ENCODE measurements at places on chromosomes 7 and 10.

DNA sequence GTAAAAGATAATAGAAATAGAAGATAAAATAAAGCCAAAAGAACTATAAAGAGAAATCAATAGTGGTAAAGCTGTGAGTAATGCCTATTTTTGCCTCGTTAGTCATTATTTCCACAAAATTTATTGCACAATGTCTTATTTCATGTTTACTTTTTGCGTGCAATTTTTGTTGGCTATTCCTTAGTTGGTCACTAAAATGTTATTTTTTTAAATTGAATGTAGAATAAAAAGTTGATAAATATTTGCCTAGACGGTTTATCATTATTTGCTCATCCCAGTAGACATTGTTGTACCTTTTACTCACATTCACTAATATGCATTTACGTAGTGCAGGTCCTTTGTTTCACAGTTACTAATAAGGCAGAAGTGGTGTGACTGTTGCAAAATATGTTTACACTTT, 227.8 kb upstream of the BMPER start:
- no peak for DNase-seq

- no peak for DNase-seq
Observed at GRCh38 chr7:93475811-93476210, 98.7 kb downstream of the CALCR start.

GRCh38 chr10:28157379-28157778, 145.5 kb downstream of the MPP7 start:
- no peak for DNase-seq

- DNase-seq = no peak
Observed at GRCh38 chr7:22256541-22257096, 100.3 kb downstream of the RAPGEF5 start.

- no peak for DNase-seq
Observed at GRCh38 chr10:48414778-48415177, 108.3 kb downstream of the MAPK8 start.

DNA sequence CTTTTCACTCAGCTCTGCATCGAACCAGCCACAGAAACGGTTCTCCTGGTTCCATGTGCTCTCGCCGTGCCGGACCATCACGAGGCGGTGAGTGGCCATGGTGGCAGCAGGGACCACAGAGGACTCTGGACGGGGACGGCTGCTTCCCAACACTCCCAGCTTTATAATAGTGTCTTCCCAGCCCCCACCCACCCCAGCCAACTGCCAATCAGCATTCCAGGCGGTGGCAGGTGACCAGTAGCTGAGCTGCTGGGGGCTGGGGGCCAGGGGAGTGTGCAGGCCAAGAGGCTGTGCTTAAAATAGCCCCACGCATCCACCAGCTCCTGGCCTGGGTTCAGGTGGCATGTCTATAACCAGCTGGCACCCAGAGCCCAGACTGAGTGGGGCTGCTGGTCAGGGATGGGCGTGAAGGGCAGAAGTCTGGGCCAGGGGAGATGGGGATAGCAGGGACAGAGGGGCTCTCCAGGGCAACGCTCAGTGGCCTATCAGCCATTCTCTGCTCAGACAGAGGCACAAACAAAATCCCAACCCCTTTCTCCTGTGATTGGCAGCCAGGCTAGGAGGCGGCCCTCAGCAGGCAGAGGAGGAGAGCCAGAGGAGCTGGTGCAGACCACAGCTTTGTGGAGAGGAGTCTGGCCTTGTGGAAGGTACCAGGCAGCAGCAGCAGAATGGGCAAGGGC, at the start of gene PGAM2:
PGAM2 (minus strand) TSS at position 137 of the 680 bp plus-strand sequence; CDS start at position 99, 38 bp downstream.
- no peak for DNase-seq

GRCh38 chr7:3607847-3608246, 306.8 kb downstream of the SDK1 start:
- no peak for DNase-seq

- no peak for DNase-seq
Observed at GRCh38 chr10:70960783-70961570, 72.6 kb upstream of the PCBD1 start.

DNA sequence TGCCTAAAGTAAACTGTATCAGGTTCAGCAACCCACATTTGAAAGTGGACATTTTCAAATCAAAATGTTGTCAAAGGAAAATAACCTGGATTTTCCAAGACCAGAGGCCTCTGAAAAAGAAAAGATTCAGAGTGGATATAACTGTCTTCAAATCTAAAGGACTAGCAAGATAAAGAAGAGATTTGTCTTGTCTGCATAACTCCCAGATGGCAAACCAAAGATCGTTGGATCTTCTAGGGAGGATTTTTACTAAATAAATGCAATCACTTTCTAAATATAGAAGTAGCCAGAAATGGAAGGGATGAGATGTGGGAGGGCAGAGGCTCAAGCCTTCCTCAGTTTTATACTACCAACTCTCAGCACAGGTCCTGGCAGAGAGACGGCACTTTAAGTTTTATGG, 39.0 kb downstream of the CABCOCO1 start:
- DNase-seq = no peak

DNA sequence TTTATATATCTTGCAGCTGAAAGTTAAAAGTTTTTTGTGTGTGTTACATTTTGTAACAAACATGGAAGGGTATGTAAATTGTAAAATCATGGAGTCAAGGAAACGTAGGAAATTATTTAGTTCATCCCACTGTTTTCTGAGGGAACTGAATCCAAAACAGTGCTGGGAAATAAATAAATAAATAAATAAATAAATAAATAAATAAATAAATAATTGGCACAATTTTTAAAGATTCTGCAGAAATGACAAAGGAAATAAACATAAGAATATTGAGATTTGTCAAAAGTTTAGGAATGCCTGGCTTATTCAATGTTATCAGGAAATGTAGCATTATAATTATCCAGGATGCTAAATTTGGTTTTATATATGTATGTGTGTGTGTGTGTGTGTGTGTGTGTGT, 91.4 kb upstream of the AGBL3 start:
- DNase-seq = no peak

DNA sequence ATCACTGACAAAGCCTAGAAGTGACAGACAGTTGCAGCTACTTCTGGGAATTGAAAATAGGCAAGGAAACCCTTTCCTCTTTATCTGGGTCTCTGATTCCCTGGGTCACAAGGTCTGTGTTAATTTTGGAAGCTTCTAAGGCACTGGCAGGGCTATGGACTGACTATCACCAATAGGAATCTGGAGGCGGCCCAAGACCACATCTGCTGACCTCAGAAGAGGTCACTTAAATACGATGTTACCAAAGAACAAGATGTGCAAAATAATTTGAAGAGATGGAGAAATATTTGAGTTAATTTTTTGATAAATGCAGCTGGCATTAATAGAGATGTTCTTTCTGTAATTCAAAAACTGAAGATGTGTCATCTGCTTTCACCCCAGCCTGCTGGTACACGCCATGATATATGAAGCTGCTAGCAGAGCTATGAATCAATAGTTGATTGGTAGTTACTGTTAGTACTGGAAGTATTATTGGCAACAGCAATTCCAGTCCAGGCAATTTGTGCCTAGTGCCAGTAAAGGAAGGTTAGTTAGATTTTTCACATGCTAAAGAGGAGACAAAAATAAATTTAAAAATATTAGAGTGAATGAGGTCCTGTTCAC, 5.5 kb upstream of the STEAP4 start:
- DNase-seq = no peak

DNA sequence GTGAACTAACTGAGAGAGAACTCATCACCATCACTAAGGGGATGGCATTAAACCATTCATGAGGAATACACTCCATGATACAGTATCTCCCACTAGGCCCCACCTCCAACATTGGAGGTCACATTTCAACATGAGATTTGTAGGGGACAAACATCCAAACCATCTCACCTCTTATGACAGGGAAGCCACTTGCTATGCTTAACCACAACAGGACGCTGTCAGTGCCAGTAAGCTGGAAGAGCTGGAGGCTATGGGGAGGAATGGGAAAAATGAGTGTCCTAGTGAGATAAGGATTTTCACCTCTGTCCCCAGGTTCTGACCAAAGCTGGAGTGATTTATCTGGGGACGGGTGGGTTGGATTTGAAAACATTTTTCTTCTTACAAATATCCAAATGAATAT, 17.6 kb downstream of the PLCE1 start:
- no peak for DNase-seq
